ENCODE measurements at places on chromosomes 1 and 21.
A peak's percentile ranks its signal among the peaks of the same experiment; 100 is the strongest.

DNA sequence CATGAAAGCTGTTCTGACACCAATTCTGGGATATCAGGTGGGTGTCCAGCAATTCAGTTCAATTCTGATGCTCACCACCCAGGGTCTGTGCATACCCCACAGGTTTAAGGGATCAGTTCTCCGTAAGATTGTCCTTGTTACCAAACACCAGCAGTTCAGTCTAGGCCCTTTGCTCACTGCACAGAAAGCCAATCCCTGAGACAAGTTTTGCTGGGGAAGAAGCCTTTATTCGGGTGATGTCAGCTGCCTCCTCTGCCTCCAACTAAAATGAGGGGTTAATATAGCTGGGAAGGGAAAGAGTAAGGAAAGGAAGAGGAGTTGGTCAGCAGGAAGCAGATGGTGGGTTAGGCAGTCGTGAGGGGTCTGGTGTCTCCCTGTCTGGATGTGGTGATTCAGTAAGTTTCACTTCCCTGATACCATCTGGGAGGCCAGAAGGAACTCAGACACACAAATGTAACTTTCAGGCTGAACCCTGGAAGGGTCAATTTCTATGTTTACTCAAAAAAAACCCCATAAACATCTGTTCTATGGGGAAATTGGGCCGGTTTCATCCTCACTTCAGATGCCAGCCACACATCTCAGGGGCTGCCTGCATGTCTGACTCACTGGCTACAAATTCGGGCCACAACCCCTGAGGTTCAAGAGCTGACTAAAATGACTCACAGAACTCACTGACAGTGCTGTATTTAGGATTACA, 83.3 kb upstream of the PGBD5 start:
- peak; percentile 57 for DNase-seq

DNA sequence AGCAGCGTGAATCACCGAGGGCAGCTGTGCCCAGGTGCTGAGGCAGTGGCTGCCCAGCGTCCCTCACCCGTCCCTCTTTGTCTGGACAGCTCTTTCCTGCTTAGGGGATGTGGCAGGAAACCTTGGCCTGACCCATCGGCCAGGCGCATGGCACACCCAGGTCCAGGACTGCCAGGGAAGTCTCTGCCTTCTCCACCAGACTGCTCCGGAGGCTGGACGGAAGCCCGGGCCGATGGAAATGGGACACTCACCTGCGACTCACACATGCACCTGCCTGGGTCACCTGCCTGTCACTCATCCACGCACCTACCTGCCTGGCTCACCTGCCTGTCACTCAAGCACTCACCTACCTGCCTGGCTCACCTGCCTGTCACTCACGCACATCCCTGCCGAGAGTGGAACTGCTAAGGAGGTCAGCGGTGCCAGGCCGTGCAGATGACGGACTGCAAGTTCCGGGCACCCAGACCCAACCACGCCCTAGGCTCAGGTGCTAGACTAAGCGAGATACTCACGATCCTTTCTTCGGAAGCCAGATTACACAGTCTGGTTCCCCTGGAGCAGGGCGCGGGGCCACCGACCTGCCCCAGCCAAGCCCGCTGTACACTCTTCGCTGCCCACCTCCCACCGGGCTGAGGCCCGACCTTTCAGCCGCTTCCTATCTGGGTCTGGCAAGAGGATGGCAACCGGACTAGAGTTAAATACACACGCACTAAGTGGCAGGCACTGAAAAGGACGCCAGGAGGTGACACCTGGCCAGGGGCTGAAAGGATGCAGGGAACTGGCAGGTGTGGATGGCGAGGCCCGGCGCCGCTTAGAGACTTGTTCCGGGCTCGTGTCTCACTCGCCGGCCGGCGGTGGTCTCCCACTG, 1.1 kb downstream of the UBE2J2 start:
- no peak for DNase-seq

DNA sequence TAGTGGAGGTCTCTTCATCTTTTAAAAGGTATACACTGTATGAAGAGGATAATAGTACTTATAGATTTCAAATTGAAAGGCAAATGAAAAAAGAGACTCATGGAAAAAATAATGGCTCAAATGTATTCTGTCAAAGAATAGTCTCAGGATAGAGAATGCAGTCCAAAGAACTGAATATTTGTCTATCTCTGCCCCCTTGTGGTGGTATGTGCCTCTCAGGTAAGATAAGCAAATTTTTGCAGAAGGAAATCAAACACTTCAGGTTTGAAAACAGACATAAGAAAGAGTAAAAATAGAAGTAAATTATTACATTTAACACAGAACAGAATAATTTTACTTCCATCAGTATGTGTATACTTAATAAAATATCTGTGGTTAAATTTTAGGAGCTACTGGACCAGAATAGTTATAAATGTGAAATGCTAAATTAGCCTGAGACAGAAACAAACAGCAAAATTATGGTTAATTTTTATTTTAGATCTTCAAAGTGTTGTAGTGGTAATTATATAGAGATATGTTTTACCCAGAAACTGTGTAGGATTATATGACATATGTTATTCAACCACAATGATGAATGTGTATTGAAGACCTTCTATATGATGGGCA, 164.4 kb upstream of the PALMD start:
- peak; percentile 46 for DNase-seq

- no peak for DNase-seq
Observed at GRCh38 chr1:176448340-176448739, 14.6 kb upstream of the PAPPA2 start.

DNA sequence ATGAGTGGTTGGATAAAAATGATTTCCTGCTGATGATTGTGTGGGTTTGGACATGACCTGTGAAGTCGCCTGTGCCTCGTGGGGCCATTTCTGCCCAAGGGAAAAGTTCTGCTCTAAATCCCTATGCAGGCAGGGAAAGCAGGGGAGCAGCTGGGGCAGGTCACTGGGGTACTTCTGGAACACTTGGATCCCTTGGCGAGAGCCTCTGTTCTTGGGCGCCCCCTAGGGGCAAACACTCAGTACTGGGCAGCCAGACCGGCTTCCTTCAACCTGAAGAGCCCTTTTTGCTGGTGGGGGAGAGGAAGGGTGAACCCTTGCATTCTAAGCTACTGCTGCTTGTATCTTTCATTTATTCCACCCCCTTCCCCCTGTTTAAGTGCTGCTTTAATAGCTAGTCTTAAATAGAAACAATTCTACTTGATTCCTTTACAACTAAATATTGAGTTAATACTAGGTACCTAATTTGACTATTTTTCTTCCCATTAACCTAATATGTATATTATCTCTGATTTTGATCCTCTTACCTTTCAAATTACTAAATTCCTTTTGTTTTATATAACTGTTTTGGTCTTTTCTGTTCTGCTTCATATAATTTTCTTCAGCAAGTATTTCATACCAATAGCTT, 5.1 kb upstream of the CLEC20A start:
- peak; percentile 43 for DNase-seq

DNA sequence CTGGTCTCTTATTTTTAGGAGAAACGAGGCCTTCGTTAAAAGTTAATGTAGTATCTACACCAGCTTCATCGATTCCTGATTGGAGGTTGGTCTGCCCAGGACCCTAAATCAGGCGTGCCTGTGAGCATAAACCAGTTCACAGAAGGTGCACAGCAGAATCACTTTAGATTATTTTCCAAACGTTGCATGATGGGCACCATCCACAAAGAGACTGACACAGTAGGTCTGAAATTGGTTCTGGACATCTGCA, 256 bp upstream of the TARBP1 start:
- no peak for DNase-seq

DNA sequence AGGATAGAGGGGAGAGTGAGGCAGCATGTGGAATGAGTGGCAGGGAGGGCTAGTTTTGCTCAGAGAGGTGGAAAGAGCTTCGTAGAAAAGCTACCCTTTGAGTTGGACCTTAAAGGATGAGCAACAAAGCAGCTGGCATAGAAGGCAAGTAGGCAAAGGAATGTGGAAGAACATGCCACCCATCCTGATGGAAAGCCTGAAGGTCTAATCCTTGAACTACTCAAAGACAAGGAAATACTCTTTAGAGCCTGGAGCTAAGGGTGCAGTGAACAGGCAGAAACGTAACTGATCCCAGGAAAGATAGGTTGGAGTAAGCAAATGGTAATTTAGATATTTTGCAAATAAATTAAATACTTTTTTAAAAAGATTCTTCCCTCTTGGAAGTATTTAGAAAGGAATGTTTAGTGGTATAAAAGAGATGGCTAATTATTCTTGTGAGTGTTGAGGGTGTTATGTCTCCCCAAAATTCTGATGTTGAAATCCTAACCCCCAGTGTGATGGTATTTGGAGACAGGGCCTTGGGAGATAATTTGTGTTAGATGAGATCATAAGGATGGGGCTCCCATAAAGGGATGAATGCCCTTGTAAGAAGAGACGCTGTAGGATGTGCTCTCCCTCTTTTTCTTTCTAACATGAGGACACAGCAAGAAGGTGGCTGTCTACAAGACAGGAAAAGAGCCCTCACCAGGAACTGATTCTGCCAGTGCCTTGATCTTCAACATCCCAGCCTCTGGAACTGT, 308.1 kb upstream of the RUNX1 start:
- DNase-seq: no peak

GRCh38 chr21:14687268-14687625, 141.1 kb upstream of the SAMSN1 start:
- DNase-seq: no peak

DNA sequence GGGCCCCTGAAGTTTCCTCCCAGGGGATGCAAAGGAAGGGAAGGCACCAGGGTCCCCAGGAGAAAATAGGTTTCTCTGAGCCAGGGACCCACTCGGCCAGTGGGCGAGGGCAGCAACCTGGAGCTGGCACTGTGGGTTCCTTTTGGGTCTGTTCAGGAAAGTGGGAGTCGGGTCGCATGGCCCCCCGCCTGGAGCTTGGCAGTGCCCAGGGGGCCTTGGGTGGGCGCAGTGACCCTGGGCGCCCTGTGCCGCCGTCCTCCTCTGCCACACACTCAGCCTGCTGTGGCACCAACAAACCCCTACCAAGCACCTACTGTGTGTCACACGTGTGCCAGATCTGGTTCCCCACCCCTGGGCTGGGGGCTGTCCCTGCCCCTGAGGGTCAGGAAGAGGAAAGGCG, 89.5 kb upstream of the ARHGEF16 start:
- no peak for DNase-seq

- DNase-seq: no peak
Observed at GRCh38 chr1:238582816-238583215, 692.1 kb upstream of the ZP4 start.

- no peak for DNase-seq
Observed at GRCh38 chr1:46544561-46545240, 6.7 kb downstream of the KNCN start.

DNA sequence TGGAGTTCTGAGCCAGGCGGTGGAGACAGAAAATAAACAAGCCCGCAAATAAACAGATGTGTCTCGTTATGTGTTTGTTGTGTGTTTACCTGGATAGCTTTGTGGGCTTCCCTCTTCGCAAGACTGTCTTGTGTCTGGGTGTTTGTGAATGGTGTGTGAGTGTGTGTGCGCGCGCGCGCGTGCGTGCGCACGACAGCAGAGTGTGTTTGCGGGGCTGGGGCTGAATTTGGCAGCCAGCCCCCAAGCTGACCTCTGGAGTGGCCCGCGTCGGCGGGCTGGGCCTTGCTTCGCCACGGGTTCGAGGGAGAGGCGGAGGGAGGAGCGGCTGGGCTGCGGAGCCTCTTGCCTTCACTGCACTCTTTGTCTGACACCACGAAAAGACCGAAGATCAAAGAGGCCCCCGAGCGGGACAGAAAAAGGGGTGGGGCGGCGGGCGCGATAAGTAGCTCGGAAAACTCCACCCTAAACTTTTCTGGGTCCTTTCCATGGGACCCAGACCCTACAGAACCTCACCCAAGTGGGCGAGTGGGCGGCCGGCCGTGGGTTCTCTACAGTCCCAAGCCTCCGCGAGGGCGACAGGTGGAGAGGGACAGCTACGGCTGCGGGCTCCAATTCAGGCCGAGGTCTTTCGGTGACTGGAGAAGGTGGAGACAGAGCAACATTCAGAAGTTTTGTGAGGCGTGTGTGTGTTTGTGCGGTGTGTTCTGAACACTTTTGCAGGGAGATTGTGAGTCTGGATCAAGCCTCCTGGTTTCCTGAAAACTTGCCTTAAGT, 14.5 kb downstream of the PAX7 start:
- no peak for DNase-seq

DNA sequence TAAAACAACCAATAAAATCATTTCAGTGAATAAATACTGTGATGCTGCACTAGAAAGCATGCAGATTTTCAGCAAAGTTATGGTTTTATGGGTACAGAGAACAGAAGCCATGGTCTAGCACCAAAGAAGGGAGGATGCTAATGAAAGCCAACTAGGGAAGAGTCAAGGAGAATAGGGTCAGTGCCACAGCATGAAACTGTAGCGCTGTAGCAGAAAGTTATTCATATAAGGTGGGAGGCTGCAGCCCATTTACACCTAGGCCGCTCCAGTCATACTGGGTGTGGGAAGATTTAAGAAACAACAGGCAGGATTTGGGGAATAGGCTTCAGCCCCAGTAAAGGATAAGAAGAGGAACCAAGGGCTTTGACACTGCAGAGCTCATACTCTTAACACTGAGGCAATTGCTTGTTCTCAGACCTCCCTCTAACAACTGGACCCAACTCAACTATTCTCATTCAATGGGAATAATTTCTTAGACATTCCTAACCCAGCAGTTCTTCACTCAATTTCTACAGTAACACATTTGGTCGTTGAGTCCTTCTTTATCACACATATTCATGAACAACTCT, 4.4 kb downstream of the IFI16 start:
- no peak for DNase-seq

DNA sequence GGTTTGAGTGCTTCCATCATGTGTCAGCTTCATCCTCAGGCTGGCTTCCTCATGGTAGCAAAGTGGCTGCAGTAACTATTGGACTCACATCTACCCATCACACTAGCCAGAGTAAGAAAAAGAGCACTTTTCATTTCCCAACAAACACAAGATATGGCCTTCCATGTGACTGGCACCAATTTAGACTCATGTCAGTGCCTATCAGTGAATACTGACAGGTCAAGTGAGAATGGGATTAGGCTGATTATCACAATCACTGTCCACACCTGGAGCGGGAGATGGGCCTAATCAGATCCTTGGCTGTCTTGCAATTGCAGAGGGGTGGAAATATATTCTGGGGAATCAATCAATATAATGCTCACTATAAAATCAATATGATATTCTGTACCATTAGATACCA, 2.9 kb upstream of the RABGAP1L start:
- DNase-seq: no peak

DNA sequence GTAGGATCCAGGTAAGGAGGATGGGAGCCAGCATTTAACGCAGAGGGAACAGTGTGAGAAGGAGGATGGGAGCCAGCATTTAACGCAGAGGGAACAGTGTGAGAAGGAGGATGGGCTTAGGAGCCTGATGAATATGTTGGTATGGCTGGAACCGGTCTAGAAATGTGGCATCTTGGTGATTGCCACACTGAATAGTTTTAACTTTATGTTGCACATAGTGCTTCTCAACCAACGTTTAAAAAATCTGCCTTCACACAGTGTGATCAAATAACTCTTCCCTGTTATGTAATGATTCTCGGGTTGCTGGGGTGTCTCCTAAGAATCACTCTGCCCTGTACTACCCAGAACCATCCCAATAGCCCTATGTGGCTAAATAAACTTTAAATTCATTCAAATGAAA, 146.9 kb upstream of the DUSP10 start:
- peak; percentile 27 for DNase-seq

GRCh38 chr1:22218618-22219250, 75.8 kb upstream of the WNT4 start:
- DNase-seq: no peak
